ENCODE measurements at places on chromosomes 16 and 17.

DNA sequence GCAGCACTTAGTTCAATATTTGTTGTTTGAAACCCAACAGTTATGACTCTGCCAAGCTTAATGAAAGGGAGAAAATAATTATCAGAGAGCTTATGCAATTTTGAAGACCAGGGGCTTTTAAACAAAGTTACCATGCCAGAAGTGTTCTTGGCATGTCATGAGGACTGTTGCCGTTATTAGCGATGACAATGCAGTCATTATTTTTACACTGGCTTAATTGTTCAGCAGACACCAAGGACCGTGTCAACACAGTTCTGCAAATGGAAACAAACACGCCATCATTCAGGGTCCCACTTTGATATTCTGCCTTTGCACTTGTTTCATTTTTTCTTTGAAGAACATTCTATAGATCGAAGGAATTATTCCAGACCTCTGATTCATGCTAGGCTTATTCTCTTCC, 518.5 kb downstream of the CDH13 start:
- no peak for DNase-seq

DNA sequence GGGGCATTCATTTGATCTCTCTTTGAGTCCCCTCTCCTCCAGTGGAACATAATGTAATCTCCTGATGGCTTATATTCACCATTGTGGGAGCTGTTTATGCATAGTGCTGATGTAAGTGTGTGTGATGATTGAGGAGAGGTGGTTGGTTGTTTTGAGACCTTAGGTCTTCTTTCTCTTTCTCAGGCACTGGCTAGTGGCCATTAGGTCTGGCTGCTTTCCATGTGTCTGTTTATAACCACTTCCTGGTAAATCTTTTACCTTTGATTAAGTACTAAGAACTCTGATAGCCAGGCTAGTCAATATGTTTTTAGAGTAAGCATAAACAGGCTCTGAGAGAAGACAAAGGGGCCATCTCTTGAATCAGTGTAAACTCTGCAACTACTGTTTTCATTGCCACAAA, 27.9 kb downstream of the VAT1L start:
- no peak for DNase-seq

DNA sequence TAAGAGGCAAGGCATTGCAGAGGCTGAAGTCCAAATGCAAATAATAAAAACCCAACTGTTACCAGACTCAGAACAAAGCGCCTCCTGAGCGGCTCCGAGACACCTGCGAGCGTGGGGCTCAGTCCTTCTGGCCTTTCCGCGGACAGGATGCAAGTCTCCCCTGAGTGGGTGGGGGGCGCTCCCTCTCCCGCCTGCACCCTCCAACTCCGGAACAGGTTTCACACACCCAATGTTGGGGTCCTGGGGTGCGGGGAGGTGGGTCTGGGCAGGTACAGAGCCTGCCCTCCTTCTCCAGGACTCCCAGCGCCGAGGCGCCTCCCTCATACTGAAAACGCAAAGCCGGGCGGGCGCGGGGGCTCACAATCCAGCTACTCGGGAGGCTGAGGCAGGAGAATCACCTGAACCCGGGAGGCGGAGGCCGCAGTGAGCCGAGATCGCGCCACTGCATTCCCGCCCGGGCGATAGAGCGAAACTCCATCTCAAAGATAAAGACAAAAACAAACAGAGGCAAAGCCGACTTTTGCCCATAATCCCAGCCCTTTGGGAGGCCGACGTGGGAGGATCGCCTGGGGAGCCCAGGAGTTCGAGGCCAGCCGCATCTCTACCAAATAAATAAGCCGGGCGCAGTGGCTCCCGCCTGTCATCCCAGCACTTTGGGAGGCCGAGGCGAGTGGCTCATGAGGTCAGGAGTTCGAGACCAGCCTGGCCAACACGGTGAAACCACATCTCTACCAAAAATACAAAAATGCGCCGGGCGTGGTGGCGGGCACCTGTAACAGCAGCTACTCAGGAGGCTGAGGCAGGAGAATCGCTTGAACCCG, 893 bp downstream of the GINS2 start:
- no peak for DNase-seq

DNA sequence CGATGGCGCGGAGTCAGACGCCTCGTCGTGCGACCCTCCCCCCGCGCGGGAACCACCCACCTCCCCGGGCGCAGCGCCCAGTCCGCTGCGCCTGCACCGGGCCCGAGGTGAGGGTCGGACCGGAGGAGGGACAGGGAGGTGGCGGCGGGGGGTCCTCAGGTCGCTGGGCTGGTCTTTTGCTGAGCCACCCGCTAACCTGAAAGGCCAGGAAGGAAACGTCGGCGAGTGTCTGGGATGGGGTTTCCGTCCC, 4.9 kb downstream of the TBX2 start:
- DNase-seq = no peak

GRCh38 chr17:33233811-33234177, 59.3 kb downstream of the ASIC2 start:
- DNase-seq = peak; percentile 16

DNA sequence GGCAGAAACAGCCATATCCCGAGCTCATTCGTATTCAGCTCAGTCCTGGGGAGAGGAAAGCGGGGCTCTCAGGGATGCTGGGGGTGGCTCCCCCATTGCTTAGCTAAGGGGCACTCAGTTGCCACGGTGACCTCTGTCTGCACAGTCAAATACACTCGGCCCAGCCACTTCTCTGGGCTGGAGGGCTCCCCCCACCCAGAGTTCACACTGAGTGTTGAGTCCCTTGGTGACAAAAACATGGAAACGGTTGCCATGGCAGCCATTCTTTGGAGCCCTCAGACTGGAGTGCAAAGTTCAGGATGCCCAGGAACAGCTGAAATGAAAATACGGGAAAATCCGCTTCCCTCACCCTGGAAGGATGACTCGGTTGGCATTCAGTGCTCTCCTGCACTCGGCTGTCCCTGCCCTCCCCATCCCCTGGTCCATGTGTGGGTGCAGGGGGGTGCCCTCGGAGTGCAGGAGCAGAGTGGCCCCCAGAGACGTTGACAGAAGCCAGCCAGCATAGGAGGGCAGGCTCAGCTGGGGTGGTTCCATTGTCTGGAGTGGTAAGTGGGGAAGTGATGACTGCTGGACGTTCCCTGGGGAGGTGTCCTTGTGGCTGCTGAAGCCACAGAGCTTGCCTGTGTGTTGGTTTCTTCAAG, 216.5 kb downstream of the NTN1 start:
- DNase-seq = no peak

DNA sequence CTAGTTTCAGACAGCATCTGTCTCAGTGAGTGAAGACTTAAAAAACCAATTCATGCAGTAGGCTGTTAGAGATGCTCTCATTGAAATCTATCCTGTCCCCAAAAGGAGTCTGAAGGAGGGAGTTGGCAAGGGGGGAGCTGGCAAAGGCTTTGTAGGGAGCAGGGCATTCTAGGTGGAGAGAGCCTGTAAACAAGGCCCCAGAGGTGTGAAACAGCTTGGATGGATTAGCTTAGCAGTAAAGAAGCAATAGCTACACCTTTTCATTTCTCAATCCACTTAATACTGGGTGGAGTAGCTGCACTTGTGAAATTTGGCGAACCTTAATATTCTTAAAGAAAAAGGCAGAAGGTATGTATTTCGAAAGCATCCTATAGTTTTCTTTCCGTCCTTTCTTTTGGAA, 61.8 kb downstream of the KSR1 start:
- DNase-seq = no peak

GRCh38 chr16:56964243-56965148, 2.7 kb downstream of the CETP start:
- peak; percentile 52 for DNase-seq

- no peak for DNase-seq
Observed at GRCh38 chr16:8649829-8650554, 24.4 kb upstream of the ABAT start.

DNA sequence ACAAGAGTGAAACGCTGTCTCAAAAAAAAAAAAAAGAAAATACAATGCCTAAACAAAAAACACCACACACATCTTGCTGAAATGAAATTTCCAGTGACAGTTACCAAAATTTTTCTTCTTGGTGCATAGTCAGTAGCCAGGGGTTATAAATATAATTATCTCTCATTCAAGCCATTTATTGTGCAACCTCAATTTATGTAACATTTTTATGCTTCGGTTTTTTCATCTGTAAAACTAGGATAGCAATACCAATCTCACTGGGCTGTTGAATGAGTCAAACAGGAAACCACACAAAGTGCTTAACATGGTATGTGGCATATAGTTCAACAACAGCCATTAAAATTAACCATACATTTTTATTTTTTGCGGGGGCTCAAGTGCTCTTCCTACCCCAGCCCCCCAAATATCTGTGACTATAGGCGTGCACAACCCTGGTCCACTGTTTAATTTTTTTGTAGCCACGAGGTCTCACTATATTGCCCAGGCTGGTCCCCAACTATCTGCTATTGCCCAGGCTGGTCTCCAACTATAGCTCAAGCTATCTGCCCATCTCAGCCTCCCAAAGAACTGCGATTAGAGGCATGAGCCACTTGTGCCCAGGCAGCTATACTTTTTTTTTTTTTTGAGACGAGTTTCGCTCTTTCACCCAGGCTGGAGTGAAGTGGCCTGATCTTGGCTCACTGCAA, 2.6 kb downstream of the COG4 start:
- DNase-seq = no peak

DNA sequence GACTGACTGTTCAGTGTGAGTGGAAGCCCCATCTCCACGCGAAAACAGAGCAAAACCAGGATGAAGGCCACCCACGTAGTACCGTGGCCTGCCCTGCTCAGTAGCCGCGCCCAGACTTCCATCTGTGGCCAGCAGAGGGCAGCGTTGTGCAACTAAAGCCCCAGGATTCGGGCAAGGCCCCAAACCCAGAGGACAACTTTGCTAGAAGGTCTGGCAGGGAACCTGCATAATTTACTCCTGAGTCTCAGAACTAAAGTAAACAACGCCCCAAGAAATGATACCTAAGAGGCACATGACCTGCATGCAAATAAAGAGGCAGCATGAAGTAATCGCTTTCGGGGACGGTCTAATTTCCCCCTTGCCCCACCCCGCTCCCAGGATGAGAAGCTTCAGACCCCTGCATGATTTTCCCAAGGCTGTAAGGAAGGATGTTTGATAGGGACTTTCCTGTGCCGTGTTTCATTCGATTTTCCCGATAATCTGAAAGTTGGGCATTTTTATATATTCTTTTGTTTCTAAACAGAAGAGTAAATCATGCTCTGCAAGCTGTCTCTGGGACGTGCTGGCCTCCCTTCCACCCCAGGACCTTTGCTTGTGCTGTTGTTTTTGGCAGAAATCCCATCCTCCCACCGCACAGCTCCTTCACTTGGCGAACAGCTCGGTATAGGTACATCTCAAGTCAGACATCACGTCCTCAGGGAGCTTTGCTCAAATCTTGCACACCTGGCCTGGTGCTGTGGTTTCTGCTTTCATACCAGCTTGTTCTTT, 18.6 kb downstream of the HSBP1 start:
- DNase-seq = peak; percentile 76

Measured in SW480 (cell line).